ENCODE measurements at places on chromosomes 2 and 18. TPM values are rescaled to one million over a fixed set of nuclear protein-coding genes. Genes with fewer than 3 reads are reported as not detected.

Gene GALNT3
- total RNA-seq: 56.7 TPM

Gene TSPYL6
- not detected for total RNA-seq

Gene FARSB
- total RNA-seq: 13.6 TPM

Gene GPR39
- 7.1 TPM for total RNA-seq
